ENCODE measurements at places on chromosomes 16 and 17.
A peak's percentile ranks its signal among the peaks of the same experiment; 100 is the strongest.

DNA sequence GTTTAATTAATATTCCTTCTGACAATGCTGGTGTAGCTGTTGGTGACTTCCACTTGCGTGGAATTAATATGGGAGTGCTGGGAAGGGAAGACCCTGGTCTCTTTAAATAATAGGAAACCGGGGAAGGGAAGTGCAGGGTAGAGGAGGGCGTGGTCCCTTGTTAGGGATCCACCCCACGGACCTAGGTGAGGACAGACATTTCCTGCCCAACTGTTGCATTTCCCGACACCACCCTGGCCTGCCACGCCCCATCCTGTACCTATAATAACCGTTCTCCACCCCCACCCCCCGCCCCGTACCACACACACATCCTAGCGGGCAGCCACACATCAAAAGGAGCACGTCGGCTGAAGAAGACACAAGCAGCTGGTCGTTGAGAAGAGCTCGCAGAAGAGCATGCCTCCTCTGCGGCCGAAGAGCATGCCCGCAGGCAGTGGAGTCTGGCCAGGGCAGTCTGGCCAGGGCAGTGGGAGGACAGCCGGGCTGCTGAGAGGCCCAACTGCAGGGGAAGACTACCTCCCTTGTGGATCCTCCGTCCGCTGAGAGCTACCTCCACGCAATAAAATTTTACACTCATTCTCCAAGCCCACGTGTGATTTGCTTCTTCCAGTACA is 36.8 kb upstream of the MMD start:
- DNase-seq: no peak

DNA sequence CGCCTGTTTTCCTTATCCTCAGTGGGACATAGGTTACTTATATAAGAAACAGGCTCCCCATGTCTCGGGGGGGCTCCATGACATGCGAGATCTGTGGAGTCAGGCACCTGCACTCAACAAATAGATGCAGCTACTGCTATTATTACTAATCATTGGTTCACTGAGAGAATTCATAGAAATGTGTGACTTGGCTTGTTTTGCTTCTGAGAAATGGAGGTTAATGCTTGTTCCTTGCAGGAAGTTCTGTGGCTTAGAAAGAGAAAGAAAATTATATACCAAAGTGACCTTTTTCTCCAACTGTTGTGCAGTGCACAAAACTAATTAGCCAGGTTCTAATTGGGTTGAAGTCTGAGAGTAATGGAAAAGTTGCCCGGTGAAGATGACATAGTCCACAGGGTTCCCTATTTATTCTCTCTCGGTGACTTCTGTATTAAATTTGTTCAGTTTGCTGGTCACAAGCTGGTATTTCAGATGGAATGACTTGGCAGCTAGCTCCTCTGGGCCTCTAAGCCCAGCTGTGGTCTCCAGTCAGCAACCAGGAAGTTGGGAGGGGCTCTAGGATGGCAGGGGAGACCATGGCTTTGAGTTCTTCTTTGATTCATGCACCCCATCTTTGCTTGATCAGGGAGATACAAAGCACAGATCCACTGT is 17.6 kb upstream of the MAF start:
- no peak for DNase-seq

- DNase-seq: no peak
Observed at GRCh38 chr17:17205368-17206123, 587 bp downstream of the PLD6 start.

DNA sequence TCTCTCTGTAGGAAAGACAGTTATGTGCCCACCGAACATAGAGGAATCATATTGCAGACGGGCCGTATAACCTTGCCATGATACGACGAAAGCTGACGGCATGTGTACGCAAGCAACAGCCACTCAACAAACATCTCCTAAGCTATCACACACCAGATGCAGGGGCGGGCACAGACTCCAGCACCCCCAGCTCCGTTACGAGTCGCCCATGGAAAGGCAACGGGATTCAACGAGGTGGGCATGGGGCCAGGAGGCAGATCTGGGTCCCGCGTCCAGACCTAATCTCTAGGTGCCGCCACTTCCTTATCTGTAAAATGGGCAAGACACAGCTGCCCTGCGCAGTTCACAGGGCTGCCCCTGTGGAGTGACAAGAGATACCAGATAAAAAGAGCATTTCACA is 35.6 kb downstream of the ABR start:
- DNase-seq: no peak

DNA sequence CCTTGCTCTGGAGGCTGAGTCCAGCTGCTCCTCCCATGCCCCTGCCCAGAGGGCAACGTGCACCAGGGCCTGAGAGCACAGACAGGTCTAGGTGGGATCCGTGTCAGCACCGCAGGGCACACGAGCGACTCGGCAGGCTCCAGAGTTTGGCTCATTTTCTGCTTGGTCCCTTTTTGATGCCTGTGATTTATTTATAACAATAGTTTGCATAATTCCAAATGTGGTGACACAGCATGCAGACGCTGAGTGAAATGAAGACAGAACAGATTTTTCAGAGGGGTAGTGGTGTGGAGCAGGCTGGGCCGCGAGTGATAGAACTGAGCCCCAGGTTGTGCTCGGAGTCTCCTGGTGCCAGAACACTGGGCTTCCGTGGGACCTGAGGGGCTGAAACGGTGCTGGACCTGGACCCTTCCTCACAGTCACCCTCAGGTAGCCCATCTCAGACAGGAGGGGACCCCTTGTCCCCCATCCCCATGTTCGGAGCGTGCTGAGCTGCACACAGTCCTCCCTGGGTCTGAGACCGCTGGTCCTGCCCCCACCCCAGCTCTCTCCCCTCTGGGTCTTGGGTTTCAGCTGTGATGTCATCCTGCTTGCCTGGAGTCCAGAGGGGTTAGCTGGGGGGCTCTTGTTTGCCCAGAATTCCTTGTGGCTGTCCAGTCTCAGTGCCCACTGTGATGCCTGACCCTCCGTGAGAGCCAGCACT is 95.9 kb downstream of the METRNL start:
- no peak for DNase-seq

GRCh38 chr17:55496094-55496881 is 15.0 kb downstream of the SMIM36 start:
- DNase-seq: peak; percentile 28

GRCh38 chr16:23163921-23164320 is 14.7 kb upstream of the USP31 start:
- no peak for DNase-seq

GRCh38 chr17:69810326-69810965 is 264.6 kb upstream of the KCNJ16 start:
- DNase-seq: no peak

GRCh38 chr17:15424521-15424920 is 42.9 kb downstream of the CDRT4 start:
- DNase-seq: no peak

GRCh38 chr16:31537362-31538242 is 9.9 kb downstream of the AHSP start:
- DNase-seq: no peak

GRCh38 chr17:75471207-75471606 is 14.8 kb downstream of the TMEM94 start:
- no peak for DNase-seq

- no peak for DNase-seq
Observed at GRCh38 chr17:19398301-19399181, 11.6 kb upstream of the MFAP4 start.

GRCh38 chr17:37659925-37660324 is 16.7 kb upstream of the DDX52 start:
- DNase-seq: no peak

DNA sequence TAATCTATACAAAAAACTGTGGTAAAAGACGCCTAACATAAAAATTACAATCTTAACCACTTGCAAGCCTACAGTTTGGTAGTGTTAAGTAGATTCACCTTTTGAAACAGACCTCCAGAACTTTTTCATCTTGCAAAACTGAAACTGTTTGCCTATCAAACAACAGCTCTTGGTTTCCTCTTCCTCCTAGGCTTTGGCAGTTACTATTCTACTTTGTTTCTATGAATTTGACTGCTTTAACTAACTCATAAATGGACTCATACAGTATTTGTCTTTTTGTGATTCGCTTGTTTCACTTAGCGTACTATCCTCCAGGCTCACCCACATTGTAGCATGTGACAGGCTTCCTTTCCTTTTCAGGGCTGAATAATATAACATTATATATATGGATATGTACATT is 97.0 kb downstream of the PRKCA start:
- no peak for DNase-seq

DNA sequence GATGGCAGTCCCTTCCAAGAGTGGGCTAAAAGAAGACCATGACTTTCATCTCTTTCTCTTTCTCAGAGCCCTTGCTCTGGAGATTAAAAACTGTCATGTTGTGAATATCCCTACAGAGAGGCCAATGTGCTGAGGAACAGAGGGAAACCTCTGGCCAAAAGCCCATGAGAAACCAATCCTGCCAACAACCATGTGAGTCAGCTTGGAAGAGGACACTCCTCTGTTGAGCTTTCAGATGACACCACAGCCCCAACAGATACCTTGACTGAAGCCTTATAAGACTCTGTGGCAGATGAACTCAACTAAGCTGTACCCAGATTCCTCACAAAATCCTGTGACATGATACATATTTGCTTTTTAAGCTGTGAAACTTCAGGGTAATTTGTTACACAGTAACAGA is 19.6 kb downstream of the CPPED1 start:
- no peak for DNase-seq

GRCh38 chr16:30700491-30700890 is 1.5 kb downstream of the SRCAP start:
- DNase-seq: no peak

DNA sequence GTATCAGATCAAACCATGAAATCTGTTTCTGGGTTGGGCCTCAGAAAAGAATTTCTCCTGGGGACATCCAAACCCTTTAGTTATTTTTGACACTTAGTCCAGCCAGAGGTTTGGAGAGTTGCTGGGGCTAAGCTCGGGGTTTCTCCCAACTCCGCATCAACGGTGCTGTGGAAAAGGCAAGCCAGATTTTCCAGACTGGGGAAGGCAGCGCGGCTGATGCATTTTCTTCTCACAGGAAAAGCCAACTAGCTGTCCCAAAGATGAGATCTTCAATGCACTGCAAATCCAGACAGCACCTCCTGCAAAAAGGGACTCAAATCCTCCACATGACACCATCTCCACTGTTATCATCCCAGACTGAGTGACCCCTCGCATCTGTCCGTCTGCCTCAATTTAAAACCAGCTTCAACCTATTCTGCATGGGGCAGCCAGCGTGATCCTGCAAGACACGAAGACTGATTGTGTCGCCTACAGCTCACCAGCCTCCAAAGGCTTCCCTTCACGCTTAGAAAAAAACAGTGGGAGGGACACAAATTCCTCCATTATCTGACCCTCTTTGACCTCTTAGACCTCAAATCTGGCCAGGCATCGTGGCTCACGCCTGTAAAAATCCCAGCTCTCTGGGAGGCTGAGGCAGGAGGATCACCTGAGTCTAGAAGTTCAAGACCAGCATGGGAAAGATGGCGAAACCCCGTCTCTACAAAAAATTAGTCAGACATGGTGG is 62.0 kb downstream of the GAS7 start:
- DNase-seq: no peak

DNA sequence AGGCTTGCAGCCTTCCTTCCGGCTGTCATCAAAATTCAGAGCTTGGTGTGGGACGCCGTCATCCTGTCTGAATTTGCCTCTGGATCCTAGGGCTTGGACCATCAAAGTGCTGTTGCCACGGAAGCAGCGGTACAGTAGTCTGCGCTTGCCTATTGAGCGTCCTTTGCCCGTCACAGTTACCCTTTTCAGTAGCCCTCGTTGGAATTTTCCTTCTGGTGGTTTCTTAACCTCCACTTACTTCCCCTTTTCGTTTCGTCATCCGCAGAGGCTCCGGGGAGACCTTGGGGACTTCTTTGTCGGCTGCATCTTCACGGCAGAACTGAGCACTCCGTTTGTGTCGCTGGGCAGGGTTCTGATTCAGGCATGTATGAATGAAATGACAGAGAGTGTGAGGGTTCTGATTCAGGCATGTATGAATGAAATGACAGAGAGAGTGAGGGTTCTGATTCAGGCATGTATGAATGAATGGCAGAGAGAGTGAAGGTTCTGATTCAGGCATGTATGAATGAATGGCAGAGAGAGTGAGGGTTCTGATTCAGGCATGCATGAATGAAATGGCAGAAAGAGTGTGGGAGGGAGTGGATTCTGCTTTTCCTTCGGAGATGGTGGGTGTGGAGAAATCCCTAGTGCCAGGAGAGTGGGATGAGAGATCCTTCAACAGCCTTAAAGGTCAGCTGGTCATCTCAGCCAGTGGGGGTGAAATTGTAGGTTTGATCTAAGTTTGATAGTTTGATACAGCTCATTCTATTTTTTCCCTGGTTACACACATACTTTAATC is 8.0 kb downstream of the TLCD3A start:
- no peak for DNase-seq

DNA sequence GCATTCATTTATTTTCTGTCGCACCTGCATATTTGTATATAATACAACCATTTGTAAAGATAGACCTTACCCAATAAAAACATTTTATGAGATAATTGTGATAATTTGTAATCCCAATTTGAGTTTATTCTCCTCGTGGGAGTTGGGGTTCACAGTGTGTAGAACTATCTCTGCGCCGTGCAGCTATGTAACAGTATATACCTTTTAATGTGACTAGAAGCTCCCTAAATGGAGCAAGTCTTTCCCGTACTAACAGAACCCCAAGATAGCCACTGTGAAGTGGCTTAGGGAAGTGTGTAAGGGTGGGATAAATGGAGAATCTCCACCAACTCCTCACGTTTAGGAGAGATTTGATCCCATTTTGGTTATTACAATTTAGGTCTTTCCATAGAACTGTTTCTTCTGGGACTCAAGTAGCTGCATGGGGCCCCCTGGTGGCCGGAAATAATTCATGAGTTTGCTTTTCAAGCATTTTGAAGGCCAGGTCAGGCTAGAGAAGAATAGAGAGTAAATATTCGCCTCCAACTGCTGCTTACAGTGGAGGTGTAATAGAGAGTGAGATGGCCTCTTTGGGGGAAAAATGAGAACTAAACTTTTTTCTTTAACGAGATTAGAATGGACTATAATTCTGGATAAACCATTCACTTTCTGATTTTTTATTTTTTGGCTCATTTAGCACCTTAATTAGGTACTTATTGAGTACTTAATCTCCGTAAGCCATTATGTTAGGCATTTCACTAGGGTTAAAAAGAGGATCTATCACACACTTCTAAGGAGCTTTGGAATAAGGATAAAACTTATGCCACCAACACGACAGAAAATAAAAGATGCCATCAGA is 4.5 kb downstream of the TMEM100 start:
- no peak for DNase-seq

GRCh38 chr16:27223226-27223610 is 19.9 kb downstream of the KDM8 start:
- no peak for DNase-seq
